Esophagus squamous epithelium (tissue), 5 donors: ENCODE measurements at places on chromosomes 1 and 21.

GRCh38 chr1:47991673-47992072, 5.5 kb downstream of the TRABD2B start:
- no peak for DNase-seq

GRCh38 chr1:13930151-13930550, 230.2 kb downstream of the PRDM2 start:
- no peak for DNase-seq

- DNase-seq: no peak
Observed at GRCh38 chr1:24641646-24642151, 1.4 kb upstream of the SRRM1 start.

GRCh38 chr1:221998186-221998612, 256.3 kb upstream of the DUSP10 start:
- no peak for DNase-seq

- DNase-seq: peak; percentile 5
Observed at GRCh38 chr1:12078938-12079861, 16.1 kb downstream of the TNFRSF8 start.

DNA sequence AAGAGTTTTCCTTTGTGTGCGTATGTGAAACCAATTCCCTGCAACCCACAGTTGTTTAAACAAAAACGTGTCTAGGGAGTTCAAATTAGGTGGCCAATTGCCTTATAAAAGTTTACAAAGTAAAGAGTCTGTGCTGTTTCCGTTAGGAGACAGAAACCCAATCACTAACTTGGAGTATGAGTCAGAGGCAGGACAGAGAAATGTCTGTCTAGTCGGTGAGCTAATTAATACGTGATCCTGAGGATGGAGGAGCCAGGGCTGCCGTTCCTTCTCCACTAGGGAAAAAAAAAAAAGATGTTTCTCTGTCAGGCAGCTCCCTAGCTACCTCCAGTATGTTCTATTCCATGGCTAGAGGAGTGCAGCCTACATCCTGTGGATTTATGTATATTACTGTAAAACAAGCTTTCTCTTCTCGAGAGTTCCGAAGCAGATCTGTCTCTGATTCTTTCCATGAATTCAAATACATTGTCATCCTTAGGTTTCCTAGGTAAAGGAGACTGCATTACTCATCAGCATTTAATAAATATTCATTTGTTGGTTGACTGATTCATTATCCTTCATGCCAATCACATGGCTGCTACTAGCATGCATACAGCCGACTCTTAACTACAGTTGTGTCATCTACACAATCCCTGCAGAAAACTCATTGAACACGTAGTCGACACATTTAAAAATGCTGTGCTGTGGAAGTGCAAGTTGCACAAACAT, 430.6 kb downstream of the KIF26B start:
- no peak for DNase-seq

GRCh38 chr1:99849413-99849743, 783 bp upstream of the AGL start:
- no peak for DNase-seq

- no peak for DNase-seq
Observed at GRCh38 chr1:76901158-76901767, 34.0 kb downstream of the ST6GALNAC5 start.

GRCh38 chr21:15255763-15256162, 191.0 kb upstream of the NRIP1 start:
- no peak for DNase-seq

DNA sequence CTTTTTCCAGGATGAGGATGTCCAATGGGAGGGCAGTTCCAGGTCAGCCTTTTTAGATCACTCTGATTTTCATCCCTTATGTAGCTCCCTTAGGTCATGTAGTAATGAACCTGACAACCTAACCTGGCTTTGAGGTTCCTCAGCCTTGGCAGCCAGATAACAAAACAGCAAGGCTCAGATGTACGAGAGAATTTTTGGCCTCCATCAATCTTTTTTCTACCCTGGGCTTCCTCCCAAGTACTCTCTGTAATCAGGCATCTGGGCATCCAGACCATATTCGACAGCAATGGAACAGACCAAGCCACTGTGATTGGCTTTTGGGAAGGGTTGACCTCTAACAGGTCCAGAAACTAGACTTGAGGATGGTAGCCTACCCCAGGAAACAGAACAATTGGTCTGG, 38.6 kb downstream of the KCNH1 start:
- DNase-seq: no peak

DNA sequence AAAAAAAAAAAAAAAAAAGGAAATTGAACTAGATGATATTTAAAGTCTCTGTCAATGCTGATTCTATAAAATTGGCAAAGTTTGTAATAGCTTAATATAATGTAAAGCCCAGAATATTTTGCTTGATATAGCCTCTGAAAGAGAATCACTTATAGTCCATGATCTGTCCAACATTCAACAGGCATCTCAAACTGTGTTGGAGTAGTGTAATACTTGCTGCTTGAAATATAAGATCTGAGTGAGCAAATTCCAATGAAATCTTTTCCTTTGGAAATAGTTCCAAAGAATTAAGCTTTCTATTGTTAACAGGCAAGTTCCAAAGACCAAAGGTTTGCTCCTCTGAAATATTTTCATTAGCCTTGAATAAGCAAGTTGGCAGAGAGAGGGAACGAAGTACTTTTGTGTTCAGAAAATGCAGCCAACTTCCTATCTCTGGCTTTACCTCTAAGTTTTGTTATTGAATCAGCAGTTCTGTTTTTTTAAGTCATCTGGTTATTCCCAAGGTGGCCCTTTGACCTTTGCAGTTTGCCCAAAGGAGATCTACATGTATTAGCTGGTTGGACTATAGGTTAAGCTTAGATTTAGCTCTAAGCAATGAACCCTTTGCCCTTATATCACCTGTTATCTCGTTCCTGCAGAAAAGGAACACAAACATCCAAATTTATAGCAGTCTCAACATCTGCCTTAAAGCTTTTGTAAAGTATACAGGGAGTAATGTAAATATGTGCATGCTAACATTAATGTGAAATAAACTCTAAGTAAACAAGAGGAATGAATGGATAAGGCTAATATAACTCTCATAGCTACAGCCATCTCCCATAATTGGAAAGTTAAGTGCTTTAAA, 24.4 kb upstream of the CEP350 start:
- DNase-seq: no peak

GRCh38 chr1:89698020-89698560, 65.2 kb downstream of the LRRC8C start:
- no peak for DNase-seq

DNA sequence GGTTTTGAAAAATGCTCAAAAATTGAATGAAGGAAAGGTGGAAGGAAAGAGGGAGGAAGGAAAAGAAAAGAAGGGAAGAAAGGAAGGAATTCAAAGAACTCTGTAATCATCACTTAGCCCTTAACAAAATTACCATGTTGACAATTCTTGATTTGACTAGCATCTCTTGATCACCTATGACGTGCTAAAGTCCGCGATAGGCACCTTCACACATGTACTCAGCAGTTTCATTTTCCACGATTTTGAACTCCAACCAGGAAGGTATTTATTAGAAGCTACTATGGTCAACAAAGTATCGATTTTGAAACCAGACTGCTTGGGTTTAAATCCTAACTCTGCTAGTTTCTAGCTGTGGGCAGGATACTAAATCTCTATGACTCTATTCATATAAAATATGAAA, 146.9 kb downstream of the DAB1 start:
- no peak for DNase-seq

GRCh38 chr1:110671361-110671760, 3.4 kb downstream of the KCNA3 start:
- DNase-seq: no peak

DNA sequence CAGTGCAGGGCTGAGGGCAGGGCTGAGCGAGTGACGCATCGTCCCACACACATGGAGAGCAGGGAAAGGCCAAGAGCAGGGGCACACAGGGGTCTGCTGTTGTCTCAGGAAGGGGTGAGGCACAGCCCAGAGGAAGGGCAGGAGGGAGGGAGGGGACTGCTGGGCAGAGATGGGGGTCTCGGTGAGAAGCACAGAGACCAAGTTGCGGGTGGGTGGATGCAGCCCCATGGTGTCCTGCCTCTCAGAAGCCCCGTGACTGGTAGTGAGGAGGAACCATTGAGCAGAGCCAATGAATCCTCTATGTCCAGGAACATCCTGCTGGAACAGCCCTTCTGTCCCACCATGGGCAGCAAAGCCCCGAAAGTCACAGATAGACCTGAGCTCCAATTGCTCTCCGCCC, 17.8 kb downstream of the C1orf198 start:
- no peak for DNase-seq

GRCh38 chr21:30447056-30447455, 7.0 kb downstream of the KRTAP15-1 start:
- no peak for DNase-seq

DNA sequence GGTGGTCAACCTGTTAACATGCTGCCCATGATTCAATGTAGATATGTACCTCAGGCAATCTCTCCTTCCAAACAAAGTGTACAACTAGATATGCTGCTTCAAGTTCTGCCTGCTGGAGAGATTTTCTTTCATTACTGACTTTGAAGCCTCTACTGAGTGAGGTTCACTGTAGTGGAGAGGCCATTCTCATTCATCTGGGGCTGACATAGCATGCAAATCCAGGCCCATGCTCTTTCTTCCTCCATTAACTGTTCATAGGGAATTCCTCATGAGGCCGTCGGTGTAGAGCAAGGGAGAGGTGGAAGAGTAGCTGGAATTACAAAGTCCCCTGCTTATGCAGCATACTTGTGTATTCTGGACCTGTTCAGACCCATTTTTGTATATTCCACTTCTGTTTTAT, 38.6 kb downstream of the VANGL2 start:
- DNase-seq: no peak

DNA sequence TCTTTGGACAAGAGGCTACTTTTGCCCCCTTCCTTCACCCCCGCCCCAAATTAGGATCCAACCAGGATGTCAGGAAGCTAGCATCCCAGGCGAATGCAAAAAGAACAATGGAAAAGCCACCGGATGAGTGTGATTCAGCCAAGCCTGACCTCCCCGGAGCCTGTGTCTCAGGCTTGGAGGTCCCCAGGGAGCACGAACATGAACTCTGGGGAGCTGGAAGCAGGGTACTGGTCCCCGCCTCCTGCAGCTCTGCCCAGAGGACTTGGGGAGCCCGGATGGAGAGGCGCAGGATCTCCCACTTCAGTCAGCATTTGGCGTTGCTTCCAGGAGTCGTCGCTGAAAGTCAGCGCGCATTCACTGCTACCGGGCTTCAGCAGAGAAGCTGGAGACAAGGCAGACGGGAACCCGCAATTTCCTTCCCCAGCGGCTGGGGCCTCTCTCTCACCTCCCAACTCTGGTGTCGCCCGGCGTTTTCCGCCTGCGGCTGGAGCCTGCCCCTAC, 1.8 kb upstream of the TBX15 start:
- no peak for DNase-seq

GRCh38 chr1:94925561-94926125, 1.3 kb downstream of the CNN3 start:
- DNase-seq: no peak

GRCh38 chr1:25620211-25620610, 3.6 kb downstream of the MAN1C1 start:
- no peak for DNase-seq

DNA sequence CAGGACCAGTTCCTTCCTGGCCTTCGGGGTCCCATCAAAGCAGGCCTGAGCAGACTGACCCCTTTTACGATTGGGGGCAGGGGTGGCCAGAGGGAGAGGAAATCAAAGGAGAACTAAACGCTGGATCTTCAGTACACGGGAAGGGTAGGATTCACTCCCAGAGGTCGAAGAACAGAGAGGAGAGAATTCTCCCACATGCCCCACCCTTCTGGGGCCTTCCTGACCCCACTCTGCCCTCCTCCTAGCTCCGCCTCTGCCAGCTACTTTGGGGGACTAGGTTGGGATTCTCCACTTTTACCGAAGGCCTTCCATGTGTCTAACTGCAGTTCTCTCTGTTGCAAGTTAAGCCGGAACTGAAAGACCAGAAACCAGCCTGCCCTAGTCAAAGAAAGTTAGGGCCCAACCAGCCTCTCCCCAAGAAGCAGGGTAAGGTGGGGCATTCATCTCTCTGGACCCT, 654 bp upstream of the ARHGEF2 start:
- no peak for DNase-seq

DNA sequence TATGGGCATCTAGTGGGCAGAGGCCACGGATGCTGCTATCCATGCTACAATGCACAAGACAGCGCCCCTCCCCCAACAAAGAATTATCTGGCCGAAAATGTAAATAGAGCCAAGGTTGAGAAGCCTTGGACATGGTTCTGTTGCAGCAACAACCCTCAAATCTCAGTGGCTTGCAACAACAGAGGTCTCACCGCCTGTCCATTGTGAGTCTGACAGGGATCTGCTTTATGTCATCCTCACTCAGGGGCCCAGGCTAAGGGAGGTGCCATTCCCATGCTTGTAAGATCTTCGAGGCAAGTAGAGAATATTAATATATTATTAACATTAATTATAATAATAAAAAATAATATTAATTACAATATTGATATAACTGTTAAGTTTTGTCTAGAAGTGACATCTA, 9.5 kb upstream of the PITHD1 start:
- DNase-seq: no peak

- no peak for DNase-seq
Observed at GRCh38 chr1:227948493-227949260, 945 bp upstream of the WNT9A start.

GRCh38 chr1:72848997-72849396, 566.7 kb upstream of the NEGR1 start:
- no peak for DNase-seq

DNA sequence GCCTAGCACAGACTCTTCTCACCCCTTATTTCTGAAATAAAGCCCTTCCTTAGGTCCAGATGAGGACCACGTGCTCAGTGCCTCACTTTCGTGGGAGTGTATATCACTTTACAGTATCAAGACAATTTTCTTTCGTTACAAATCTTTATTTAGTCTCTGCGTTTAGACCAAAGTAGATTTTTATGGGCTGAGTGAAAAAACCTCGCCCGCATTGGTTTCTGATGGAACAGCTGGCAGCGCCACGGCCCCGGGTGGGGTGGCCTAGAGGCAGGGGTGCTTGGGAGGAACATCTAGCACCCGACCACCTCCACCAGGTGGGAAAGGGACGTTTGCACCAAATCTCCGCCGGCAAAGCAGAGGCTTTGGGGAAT, 7.6 kb downstream of the SIM2 start:
- DNase-seq: no peak

GRCh38 chr1:51859333-51859732, 19.2 kb downstream of the NRDC start:
- DNase-seq: no peak

GRCh38 chr1:52164604-52165003, 22.7 kb downstream of the ZFYVE9 start:
- no peak for DNase-seq

GRCh38 chr1:233575450-233575849, 38.5 kb upstream of the KCNK1 start:
- DNase-seq: no peak

DNA sequence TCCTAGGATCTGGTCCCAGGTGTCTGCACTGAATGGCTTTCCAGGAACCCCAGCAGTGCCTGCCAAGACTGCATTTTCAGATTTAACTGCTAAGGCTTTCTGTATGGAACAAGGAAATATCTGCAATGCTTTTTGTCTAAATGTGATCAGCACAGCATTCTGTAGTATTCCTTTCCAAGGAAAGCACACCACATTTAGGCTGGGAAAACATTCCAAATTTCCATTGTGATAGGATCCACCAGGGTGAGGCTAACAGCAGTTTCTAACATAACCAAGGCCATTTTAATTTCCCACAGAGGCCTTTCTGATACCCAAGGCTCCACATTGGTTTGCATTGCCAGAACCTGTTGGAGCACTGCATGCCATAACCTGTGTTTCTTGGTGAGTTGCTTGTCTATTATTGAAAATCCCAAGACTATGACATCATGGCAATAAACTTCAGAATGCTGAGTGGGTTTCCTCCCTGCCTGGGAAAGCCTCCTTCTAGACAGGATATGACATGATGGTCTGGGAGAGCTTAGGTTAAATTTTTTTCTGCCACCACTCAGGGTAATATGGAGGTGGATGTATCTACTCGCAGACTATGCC, 23.3 kb upstream of the PTGFRN start:
- no peak for DNase-seq

GRCh38 chr1:228268881-228269265, 61.0 kb downstream of the OBSCN start:
- no peak for DNase-seq
